Fibroblast of upper back skin (primary cell): ENCODE measurements at places on chromosomes 7 and 10.

DNA sequence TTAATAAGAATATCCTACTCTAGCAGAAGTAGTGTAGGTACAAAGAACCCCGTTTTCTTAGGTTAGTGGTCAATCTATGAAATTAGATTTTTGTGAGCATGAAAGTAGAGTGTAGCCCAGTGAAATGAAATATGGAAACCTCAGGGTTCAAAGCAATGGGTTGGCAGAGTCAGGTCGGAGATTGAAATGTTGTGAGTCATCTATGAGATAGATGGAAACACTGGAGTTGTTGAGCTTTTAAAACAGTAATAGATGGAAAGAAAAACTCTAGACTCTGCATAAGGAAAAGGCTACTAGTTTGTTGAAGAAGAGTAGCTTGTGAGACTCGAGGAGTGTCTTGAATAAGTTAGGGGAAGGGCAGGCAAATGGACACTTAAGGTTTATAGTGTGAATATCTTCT lies 251.9 kb downstream of the EXOC4 start:
- peak; percentile 32 for DNase-seq

DNA sequence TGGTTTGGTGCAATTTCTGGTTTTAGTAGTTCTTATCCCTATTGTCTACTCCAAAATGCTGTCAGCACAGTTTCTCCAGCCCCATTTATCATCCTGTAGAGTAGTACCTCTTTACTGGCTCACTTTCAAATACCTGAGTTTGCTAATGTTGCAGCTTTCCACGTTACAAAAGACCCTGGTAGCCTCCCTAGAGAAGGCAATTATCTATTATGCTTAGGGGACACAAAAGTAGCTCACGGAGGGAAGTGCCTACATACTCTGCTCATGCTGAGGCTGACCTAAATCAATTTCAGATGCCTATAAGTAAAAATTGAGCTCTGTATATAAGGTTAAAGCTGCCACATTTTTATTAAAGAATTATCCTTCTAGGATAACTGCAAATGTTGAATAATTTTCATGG lies 603.6 kb downstream of the CNTNAP2 start:
- no peak for DNase-seq

- DNase-seq: peak; percentile 82
Measured at GRCh38 chr10:97673736-97674525, 13.1 kb downstream of the AVPI1 start.

- DNase-seq: no peak
Measured at GRCh38 chr7:93958651-93959050, 37.1 kb downstream of the GNG11 start.

GRCh38 chr10:97408496-97408992 lies 7.4 kb upstream of the RRP12 start:
- DNase-seq: no peak

DNA sequence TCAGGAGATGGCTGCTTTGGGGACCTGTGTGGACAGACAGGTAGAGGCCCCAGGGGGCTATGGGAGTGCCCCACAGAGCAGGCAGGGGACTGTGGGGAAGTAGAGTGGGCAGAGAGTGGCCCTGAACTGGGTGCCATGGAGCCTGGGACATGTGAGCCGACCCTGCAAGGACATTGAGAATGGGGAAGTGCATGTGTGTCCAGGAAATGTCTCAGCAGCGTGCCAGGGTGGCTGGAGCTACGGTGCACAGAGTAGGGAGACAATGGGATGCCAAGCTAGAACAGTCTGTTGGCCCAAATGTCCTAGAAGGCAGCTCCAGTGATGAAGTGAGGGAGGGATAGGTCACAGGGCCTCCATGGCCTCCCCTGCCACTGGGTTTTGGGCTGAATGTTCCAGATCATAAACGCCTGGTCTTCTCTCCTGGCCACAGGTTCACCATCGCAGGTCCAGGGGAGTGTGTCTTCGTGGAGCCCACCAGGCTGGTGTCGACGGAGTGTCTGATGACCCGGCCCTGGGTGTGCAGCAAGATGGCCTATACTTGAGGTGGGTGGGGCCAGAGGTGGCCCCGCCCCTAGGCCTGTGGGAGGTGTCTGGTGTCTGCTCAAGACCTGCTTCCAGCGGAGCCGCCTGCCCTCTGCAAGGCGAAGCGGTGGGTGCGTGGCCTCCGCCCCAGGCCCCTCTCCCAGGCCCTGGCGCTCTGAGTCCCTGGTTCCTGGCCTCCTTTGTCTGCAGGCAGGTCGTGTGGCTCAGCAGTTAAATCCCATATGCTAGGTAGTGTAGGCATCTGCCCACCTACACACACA lies 20.5 kb downstream of the CLEC2L start:
- no peak for DNase-seq

- DNase-seq: no peak
Measured at GRCh38 chr10:122995936-122996335, 12.7 kb downstream of the IKZF5 start.

GRCh38 chr10:102452672-102453340 lies 1.5 kb upstream of the C10orf95 start:
- peak; percentile 55 for DNase-seq

DNA sequence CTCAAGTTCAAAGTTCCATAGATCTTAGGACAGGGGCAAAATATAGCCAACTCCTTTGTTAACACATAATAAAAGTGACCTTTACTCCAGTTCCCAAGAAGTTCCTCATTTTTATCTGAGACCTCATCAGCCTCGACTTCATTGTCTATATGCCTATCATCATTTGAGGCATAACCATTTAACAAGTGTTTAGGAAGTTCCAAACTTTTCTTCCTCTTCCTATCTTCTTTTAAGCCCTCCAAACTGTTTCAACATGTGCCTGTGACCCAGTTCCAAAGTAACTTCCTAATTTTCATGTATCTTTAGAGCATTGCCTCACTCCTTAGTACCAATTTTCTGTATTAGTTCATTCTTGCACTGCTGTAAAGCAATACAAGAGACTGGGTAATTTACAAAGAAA lies 569.1 kb downstream of the ANKRD7 start:
- DNase-seq: no peak

GRCh38 chr10:2920637-2921036 lies 146.7 kb upstream of the PFKP start:
- DNase-seq: no peak

- DNase-seq: no peak
Measured at GRCh38 chr10:122387572-122387971, 13.1 kb downstream of the PLEKHA1 start.

- peak; percentile 6 for DNase-seq
Measured at GRCh38 chr10:61197057-61197456, 253.1 kb upstream of the RHOBTB1 start.

- no peak for DNase-seq
Measured at GRCh38 chr10:56116684-56117083, 244.4 kb downstream of the ZWINT start.

GRCh38 chr10:114334301-114334700 lies 70.0 kb downstream of the AFAP1L2 start:
- DNase-seq: peak; percentile 20

DNA sequence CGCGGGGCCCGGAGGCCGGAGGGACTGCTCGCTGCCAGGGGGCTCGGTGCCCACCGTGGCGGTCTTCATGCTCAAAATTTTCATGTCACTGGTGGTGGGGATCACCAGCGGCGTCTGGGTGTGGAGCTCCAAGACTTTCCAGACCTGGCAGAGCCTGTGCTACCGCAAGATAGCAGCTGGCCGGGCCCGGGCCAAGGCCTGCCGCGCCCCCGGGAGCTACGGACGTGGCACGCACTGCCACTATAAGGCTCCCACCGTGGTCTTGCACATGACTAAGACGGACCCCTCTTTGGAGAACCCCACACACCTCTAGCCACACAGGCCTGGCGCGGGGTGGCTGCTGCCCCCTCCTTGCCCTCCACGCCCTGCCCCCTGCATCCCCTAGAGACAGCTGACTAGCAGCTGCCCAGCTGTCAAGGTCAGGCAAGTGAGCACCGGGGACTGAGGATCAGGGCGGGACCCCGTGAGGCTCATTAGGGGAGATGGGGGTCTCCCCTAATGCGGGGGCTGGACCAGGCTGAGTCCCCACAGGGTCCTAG lies 2.0 kb downstream of the FZD9 start:
- no peak for DNase-seq

- no peak for DNase-seq
Measured at GRCh38 chr10:131689016-131689415, 211.8 kb upstream of the PPP2R2D start.

- peak; percentile 37 for DNase-seq
Measured at GRCh38 chr10:108817584-108817983, 1105.7 kb downstream of the XPNPEP1 start.

DNA sequence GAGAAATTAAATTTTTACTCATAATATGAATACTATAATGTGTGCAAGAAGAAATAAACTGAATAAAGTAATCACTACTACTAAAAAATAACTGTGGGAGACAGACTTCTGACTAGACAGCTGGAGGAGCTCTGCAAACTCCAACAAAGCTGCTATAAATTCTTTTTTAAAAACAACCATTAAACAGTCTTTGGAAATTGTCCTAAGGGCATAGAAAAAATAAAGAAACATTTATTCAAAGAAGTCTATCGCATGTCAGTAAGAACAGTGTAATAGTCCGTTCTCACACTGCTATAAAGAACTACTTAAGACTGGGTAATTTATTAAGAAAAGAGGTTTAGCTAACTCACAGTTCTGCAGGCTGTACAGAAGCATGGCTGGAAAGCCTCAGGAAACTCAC lies 56.0 kb downstream of the ZPBP start:
- DNase-seq: no peak

DNA sequence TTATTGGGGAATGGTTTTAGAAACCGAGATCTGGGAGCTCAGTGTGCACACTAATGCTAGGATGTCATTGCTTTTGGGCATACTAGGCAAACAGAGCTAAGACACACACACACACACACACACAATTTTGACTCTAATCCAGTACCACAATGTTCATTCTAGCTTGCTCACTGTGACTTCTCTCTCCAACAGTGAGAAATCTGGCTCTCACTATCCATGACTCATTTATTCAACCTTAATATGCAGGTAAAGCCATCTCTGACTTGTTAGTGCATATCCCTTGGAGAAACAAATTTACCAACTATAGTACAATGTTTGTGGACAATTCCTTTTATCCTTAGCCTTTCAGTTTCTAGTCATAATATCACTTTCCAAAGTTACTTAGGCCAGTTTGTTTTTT lies 5.9 kb upstream of the BMS1 start:
- DNase-seq: no peak

- DNase-seq: no peak
Measured at GRCh38 chr7:137287651-137288258, 55.8 kb downstream of the PTN start.
